ENCODE measurements at places on chromosomes 3 and 15.

- no peak for DNase-seq
Measured at GRCh38 chr15:78841376-78841706, 30.1 kb upstream of the ADAMTS7 start.

- no peak for DNase-seq
Measured at GRCh38 chr3:68861521-68861920, 70.8 kb downstream of the TAFA4 start.

- no peak for DNase-seq
Measured at GRCh38 chr15:98439523-98439942, 208.8 kb upstream of the IGF1R start.

GRCh38 chr3:80285388-80285787 is 517.6 kb upstream of the ROBO1 start:
- no peak for DNase-seq

GRCh38 chr15:32706704-32707103 is 11.1 kb upstream of the GREM1 start:
- no peak for DNase-seq

GRCh38 chr3:134956395-134956794 is 161.3 kb downstream of the EPHB1 start:
- no peak for DNase-seq

- no peak for DNase-seq
Measured at GRCh38 chr3:132972333-132972732, 65.9 kb upstream of the TMEM108 start.

- no peak for DNase-seq
Measured at GRCh38 chr15:75178171-75178937, 23.3 kb upstream of the C15orf39 start.

- no peak for DNase-seq
Measured at GRCh38 chr3:47692158-47692557, 89.5 kb downstream of the SMARCC1 start.

- no peak for DNase-seq
Measured at GRCh38 chr15:60408463-60408981, 10.7 kb upstream of the ANXA2 start.

DNA sequence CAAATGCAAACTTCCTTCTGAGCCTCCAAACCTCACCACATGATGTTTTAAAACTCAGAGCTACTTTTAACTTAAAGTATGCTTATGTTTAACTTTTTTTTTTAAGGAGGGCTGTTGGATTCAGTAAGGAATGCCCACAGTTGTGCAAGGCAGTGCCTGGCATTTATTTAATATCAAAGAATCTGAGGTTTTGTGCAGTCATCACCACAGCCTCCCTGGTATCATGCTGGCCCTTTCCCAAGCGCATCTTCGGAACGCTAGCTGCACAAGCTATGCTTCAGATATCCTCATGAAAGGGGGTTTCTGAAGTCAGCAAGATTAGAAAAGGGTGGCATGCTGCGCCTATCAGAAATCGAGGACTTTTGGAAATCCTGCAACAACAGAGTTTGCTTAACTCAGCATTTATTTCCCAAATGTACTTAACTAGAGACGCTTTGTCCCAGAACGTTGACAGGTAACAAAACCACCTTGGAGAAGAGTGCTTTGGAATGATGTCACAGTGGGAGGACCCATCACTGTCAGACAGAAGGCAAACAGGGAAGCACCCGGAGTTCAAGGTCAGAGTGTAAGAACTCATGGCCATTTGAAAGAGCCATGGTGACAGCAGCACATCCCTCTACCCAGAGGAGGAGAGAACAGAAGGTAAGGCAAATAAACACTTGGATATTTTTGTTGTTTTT is 120.2 kb upstream of the IGF1R start:
- no peak for DNase-seq

DNA sequence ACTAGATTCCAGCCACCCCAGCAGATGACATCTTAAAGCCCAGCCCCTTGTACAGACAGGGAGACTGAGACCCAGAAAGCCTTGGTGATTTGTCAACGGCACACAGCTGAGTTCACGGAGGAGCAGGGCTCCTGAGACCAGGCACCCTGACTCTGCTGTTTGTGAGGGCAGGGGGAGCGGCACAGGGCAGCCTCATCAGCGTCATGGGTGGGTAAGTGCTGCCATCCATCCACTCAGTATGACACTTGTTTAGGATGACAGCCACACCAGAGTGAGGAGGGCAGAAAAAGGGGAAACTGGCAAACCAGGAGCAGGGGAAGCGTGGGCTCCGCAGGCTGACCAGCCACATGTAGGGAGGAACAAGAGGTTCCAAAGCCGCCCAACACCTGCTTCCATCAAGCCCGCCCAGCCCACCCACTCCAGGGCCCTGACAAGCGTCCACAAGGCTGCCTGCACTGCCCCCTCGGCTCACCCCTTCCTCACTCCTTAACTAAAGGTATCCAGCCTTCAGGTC is 19.9 kb downstream of the RBPMS2 start:
- no peak for DNase-seq

- no peak for DNase-seq
Measured at GRCh38 chr15:61500951-61501620, 272.0 kb upstream of the RORA start.

DNA sequence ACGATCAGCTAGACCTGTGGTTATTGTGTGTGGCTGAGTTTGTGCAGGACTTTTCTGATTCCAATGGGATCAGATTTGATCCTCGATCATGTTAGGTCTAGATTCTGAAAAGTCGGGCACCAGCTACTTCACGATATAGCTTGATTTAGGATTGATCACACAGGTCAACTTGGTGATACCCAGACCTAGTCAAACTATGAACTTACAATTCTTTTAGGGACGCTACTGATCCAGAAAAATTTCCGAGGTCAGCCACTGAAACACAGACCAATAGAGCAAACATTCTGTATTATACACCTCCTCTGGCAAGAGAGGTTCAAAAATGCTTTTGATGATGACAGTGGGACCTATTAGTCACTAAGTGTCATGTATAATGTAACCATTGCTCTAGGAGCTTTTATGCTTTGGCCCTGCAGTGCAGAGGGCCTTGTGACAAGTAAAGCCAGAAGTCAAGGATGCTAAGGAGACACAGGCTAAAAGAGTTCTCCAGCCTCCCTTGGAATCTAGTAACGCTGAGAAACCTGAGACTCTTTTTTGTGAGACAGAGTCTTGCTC is 115.6 kb upstream of the MB21D2 start:
- DNase-seq = no peak

Measured in activated CD8-positive, alpha-beta memory T cell treated with anti-CD3 and anti-CD28 coated beads, Interleukin-2, amount 50 U/mL, for 48 hours (primary cell).